Stimulated activated CD4-positive, alpha-beta T cell treated with anti-CD3 and anti-CD28 coated beads, Interleukin-15, amount 100 ng/mL, for 1 hour (primary cell): ENCODE measurements at places on chromosomes 2 and 18.

DNA sequence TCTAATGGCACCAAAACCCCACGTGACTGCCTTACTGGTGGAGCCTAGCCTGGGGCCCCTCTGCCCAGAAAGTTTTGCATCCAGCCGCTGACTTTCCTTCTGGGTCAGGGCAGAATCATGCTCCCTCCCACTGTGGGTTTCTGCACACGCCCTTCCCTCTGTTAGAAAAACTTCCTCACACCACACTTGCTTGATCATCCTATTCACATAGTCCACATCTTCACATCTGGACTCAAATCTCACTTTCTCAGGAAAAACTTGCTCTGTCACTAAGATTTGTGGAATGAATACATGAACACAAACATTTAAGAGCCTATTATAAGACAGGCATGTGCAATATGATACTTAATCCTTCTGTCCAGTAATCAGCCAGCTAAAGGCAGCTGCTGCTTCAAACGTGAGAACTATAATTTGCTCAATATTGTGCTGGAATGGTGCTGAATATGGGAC, 274.7 kb downstream of the RND3 start:
- no peak for DNase-seq

DNA sequence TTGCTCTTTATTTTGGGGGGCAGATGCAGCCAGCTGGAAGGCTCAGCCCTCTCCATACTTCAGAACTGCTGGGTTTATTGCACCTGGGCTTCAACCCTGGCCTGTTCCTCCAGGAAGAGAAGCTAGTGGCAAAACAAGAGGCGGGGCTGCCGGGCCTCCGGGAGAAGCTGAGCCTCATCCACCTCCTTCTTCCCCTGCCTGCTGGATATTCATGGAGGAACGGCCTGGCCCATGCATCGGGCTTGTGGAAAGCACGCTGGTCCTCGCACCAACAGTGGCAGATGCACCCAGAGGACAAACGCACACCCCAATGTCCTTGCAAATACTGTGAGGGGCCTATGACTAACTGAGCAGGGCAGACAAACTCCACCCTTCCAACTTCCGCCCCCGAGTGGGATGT, 30.6 kb downstream of the FAM178B start:
- no peak for DNase-seq

GRCh38 chr2:69238449-69239031, 148.5 kb downstream of the GFPT1 start:
- DNase-seq, result no peak

GRCh38 chr2:37855283-37856041, 69.6 kb upstream of the RMDN2 start:
- no peak for DNase-seq

GRCh38 chr2:69997015-69997830, 35.8 kb upstream of the ASPRV1 start:
- no peak for DNase-seq
